ENCODE measurements at places on chromosomes 7 and 10.

- DNase-seq, result no peak
Observed at GRCh38 chr10:100970076-100970913, 991 bp downstream of the SEMA4G start.

- DNase-seq, result no peak
Observed at GRCh38 chr10:71188201-71188600, 24.2 kb upstream of the UNC5B start.

GRCh38 chr10:115093286-115093775 lies at the start of gene ATRNL1:
Gene ATRNL1 (plus strand): TSS chr10:115093365. CDS start chr10:115093751, 386 bp downstream.
- DNase-seq, result no peak

GRCh38 chr10:87918254-87918859 lies 54.9 kb downstream of the PTEN start:
- no peak for DNase-seq

- no peak for DNase-seq
Observed at GRCh38 chr10:88131511-88132139, 268.2 kb downstream of the PTEN start.

DNA sequence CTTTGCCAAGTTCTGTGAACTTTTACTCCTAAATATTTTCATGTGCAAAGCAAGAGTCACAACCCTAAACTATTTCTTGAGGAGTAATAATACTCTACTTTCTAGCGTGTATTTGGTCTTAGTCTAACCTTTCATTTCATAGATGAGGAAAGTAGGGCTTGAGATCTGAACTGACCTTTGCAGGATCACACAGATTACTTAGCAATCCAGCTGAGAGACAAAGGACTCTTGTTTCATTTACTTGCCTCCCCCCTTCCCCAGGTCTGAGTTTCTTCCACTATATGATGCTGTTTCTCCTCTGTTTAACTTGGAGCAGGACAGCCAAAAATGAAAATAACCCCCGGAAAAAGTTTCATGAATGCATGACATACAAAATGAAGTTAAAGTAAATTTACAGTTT lies 75.3 kb upstream of the PTN start:
- no peak for DNase-seq

GRCh38 chr10:21449288-21449966 lies 76.1 kb downstream of the SKIDA1 start:
- no peak for DNase-seq

GRCh38 chr10:47424231-47424630 lies 40.1 kb upstream of the ZNF488 start:
- DNase-seq, result no peak

DNA sequence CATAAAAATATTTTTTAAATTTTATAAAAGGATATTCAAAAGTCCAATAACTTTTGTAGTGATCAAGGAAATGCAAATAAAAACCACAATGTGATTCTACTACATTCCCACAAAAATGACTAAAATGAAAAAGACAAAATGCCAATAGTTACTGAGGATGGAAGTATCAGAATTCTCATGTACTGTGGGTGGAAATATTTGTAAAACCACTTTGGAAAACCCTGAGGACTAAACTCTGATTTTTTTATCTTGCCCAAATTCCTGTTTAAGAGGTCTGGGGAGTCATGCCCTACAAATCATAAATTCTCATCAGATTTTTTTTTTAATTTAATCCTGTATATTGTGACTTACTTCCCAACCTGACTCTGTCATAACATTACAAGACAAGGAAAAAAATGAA lies 9.8 kb upstream of the SEMA3D start:
- no peak for DNase-seq

DNA sequence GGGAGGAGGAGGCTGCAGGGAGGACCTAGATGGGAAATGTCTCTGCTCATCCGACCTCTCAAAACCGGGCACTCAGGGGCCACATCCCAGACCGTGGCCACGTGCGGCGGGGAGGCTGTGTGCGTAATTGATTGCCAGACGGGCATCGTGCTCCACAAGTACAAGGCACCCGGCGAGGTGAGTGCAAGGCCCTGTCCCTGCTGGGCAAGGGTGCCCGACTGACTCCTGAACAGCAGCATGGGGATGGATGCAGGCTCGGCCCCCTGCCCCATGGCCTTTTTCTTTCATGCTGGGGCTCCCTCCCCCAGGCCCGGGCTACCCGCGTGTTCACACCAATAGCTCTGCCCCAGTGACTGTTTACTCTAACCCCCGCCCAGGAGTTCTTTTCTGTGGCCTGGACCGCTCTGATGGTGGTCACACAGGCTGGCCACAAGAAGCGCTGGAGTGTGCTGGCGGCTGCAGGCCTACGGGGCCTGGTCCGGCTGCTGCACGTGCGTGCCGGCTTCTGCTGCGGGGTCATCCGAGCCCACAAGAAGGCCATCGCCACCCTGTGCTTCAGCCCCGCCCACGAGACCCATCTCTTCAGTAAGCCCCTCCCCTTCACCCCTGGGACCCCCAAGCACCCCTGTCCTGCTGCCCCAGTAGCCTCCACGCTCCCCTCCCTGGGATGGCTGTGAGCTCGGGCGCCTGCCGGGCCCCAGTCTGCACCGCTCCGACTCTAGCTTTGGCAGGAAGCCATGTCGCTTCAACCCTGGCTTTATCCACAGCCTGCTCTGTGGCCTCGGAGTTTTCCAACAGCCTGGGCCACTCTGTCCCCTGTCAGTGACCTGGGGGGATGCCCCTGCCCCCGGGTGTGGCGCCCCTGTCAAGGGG lies 3.9 kb downstream of the LRWD1 start:
- DNase-seq, result no peak

Measured in NCI-H524 treated with DMSO at 0.1 percent for 48 hours (cell line).